Stimulated activated CD8-positive, alpha-beta memory T cell treated with anti-CD3 and anti-CD28 coated beads, Interleukin-7, amount 100 ng/mL, for 1 hour (primary cell): ENCODE measurements at places on chromosomes 4 and X.

DNA sequence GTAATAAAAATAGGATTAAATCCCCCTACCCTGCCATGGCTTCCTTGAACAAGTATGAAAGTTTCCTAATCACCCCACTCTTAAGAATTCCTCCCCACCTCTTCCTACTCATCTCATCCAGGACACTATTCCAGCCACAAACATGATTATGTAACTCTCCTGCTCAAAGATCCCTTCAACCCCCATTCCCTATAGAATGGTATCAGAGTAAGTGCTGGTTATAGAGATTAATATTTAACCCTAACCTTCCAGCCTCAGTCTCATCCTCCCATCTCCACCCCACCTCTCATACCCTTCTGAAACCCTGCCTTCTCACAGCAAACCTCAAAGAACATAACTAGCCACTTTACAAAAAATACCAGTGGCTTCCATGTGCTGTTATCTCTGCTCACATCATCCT lies 155.1 kb downstream of the PPP3CA start:
- DNase-seq = no peak

DNA sequence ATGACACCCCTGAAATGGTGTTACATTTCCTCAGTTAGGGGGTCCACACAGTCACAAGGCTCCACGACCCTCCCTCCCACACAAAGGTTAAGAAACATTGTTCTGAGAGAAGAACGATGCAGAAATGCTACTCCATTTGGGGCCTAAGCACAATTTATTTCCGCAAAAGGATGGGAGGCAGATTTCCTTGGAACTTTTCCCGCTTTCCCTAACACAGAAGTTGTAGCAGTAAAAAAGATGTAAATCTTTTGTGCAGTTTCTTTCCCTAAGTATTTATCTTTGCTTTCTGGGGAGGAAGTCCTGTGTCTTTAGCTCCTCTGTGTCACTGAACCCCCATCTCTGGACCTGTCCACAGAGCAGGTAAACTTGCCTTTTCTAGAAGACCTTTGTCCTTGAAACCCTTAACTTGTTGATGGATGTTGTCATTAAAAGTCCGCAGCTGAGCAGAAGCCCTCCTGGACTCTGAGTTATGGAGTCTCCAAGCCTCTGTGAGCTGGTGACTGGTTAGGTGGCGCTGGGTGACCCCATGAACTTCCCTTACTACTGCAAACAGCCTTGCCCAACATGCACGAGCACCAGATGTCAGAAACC lies 67.2 kb upstream of the SHISA3 start:
- DNase-seq = no peak

- DNase-seq = no peak
Measured at GRCh38 chrX:8841911-8842310, 40.7 kb upstream of the FAM9A start.

DNA sequence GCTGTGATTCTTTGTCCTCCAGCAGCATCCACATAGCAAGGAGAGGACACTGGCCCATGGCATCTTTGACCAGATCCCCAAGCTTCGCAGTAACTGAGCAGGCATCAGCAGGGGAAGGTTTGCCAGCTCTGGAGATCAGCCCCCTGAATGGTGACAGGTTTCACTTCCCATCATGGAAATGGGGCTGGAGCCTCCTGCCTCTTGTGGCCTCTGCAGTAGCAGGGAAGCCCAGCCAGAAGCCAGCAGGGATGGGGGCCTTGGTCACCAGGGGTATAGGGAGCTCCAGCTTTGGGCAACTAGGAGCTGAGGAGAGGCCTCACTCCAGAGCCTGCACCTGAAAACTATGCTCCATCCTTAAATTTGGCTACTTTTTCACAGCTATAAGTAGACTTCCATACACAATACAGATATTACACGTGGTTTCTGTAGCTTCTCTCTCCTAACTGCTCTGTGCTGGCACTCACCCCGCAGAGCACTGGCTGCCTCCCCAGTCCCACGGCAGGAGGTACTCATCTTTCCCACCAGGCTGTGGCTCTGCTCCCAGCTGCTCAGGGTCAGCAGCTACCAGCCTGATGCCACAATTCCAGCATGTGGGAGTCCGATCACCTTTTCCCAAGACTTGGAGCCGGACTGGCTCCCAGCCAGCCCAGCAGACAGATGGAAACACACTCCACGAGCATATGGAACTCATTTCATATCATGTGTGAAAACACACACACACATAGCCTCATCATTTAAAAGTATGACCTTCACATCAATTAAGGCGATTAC lies 2.8 kb downstream of the TMEM271 start:
- DNase-seq = no peak

DNA sequence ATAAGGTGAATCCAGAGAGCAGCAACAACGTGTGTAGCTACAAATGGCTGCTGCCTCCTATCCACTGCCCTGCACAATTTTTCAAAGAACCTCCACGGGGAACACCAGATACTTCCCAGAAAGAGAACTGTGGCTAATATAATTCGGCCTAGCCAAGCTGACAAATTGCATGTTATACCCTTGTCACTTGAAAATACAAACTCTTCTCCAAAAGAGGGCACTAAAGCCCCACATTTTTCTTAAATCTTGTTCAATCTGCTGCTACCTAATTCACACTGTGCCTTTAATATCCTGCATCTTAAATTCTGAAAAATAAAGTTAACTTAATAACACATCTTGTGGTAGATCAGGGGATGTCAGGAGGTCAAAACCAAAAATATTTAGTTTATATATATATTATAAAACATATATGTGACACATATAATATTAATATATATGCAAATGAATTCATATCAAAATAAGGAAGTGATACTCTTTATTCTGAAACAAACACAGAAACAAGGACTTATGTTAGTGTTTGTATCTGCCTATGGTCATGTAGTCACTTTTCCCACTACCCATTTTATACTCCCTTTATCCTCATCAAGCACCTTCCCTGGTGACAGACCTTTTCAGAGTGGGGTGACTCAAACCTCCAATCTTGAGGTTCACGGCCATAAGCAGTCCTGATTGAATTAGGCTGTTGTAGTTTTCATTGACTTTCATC lies 24.1 kb downstream of the CT45A1 start:
- DNase-seq = no peak

GRCh38 chrX:72048510-72049455 lies 82.9 kb downstream of the RTL5 start:
- no peak for DNase-seq

GRCh38 chr4:129908117-129908516 lies 812.2 kb downstream of the C4orf33 start:
- no peak for DNase-seq

DNA sequence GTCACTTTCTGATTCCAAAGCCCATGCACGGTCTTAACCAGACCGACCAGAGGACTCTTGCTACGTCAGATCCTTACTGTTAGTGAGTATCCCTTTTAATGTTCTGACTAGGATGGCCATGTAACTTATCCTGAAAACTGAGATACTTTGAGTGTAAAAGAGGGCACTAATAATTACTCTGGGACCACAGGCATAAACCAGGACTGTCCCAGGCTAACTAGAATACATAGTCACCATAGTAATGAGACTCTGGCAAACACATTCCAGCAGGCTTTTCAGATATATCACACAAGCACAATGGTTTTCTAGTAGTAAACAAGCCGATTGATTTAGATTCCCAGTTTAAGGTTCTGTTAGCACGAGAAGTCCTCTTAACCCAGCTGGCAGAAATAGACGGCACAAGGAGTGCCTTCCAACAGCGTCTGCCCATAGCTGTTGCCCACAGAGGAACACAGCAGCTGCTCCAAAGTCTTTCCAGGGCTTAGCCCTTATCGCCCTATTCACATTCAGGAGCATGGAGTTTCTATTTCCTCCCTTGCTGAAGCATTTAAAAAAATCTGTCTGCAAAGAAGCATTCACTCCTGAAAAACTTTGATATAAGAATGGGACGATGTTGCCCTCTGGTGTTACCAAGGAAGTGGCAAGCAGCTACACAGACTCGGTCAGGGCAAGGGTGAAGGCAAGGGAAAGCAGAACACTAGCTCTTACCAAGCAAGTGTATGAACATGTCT lies 92.4 kb downstream of the CXCL13 start:
- DNase-seq = no peak

DNA sequence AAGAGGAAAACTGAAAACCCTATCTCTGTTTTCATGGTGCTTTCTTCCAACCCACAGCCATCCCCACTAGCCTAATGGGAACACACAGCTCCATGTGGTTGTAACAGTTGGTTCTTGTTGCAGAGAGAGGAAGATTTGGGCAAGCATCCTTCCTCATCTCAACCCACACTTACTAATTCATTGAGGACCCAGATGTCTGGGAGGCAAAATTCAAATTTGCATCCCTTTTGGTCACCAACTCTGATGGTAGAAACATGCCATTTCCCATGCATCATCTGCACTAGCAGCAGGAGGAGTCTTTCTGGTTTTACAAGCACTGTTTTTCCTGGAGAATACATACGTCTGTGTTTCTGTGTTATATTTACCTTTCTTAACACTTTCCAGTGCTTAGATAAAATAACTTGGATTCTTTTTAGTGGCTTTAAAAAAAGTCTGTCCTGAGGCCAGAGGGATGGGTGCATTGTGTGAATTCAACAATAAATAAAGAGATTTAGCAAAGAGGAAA lies 301.0 kb downstream of the KCTD8 start:
- no peak for DNase-seq
